ENCODE measurements at places on chromosomes 5 and 9. TPM values are rescaled to one million over a fixed set of nuclear protein-coding genes. Genes with fewer than 3 reads are reported as not detected.
A peak's percentile ranks its signal among the peaks of the same experiment; 100 is the strongest.

DNA sequence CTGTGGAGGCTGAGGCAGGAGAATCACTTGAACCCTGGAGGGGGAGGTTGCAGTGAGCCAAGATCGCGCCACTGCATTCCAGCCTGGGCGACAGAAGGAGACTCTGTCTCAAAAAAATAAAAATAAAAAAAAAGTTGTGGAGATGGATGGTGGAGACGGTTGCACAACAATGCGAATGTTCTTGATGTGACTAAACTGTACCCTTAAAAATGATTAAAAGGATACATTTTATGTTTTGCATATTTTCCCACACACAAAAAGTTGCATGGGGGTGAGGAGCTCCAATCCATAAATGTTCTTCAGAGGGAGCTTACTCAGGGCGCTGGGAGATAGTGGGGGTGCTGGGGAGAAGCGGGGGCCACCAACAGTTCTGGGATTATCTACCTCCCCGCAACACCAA, 43.8 kb upstream of the CDKN2AIPNL start:
- DNase-seq = no peak

- DNase-seq = no peak
Observed at GRCh38 chr5:87877495-87877894, 391.1 kb downstream of the TMEM161B start.

DNA sequence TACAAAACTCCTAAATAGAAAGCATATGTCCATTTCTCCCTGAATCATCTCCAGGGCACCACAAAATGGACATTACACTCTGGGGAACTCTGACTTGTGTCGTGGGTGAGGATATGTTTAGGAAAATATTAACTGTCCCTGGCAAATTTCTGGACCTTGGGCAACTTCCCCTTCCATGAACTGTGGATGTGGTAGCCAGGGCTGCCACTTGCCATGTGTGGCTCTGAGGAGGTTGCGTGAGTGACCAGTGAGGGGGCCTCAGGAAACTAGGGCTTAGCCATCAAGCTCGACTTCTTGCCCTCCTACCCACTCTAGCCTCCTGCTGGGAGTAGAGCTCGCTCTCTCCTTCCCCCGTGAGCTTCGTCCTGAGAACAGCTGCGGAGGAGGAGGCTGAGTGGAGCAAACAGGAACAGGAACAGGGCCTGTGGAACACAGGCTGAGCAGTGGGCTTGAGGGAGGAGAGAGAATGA, 13.8 kb upstream of the STC2 start:
- DNase-seq = no peak

DNA sequence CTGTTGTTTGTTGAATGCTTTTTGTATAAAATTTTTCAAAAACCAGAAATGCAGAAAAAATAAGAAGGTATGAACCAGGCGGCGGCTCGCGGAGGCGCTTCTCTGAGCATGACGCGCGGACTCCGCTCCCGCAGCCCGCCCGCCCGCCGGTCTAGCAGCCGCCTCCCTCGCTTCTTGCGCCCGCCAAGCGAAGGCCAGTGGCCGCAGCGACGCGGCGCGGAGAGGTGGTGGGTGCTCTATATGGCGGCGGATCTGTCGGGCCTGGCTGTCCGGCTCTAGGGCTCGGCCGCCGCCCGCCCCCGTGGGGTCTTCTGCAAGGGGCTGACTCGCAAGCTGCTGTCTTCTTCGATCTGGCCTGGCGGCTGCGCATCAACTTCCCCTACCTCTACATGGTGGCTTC, 93.8 kb downstream of the ANKRD18A start:
- DNase-seq = no peak

DNA sequence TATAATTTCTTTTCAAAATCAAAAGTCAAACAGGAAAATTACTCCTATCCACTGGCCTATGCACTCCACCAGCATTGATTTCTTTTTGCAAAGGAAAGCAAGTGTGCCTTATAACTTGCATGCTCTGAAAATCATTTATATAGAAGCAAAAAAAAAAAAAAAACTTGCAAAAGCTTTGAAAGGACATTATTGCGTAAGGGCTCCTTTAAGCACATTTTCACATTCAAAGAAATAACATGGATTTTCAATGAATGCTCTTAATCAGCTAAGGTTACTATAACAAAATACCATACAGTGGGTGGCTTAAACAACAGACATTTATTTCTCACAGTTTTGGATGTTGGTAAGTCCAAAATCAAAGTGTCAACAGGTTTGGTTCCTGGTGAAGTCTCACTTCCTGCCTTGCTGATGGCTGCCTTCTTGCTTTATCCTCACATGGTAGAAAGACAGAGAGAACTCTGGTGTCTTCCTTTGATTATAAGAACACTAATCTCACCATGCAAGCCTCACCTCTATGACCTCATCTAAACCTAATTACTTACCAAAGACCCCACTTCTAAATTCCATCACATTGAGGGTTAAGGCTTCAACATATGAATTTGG, 755.2 kb upstream of the CDH10 start:
- no peak for DNase-seq

DNA sequence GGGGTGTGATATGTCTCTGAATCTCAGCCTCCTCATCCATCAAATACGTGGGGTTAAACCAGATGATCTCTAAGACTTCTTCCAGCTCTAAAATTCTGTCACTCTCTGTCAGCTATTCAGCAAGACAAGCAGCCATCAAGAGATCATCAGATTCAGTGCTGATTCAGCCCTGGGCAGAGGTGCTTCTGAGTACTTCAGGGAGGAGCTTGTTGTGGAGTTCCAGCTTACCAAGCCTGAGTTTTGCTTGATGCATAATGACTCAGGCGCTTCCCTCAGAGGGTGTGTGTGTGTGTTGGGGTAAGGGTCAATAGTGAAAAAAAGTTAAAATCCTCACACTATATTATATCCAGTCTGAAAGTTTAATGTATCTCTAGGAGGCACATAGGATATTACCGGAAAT, 29.6 kb upstream of the TAF1L start:
- DNase-seq = peak; percentile 88

DNA sequence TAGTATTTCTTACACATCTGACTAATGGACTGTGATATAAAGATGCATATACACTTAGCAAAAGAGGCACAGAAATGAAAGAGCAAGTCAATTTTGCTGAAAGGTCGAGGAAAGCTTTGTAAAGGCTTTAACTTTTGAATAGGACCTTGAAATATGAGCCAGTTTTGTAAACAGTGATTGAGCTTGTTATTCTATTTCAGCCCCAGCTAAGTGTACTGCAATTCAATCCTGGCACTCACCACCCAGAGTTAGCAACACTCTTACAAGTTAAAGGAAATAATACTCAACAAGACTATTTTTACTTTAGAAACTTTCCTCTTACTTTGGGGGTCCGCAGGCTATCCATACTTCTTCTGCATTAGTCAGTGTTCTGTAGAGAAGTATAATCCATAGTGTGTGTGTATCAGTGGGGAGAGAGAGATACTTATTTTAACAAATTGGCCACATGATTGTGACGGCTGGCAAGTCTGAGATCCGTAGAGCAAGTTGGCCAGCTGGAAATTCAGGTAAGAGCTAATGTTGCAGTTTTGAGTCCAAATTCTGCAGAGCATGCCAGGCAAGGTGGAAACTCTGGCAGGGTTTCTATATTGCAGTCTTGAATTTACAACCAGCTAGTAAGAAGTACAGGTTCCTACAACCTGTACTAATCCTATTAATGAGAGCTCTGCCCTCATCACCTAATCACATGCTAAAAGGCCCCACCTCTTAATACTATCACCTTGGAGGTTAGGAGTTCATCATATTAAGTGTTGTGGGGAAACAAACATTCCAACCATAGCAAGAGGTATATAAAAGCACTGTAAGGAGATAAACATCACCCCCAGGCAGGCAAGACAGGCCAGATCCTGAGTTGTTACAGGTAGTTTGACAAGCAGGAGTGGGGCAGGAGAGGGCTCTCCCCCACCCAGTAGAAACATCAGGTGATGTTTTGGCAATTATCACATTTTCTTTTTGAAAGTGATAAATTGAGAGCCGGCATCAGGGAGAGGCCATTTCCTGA, 33.6 kb downstream of the IL7R start:
- peak; percentile 40 for DNase-seq

GRCh38 chr9:110133608-110134210, 74.2 kb downstream of the C9orf152 start:
- peak; percentile 86 for DNase-seq

- no peak for DNase-seq
Observed at GRCh38 chr9:127349483-127350113, 47.4 kb upstream of the SLC2A8 start.

- no peak for DNase-seq
Observed at GRCh38 chr5:177982956-177983355, 13.1 kb downstream of the PROP1 start.

- DNase-seq = no peak
Observed at GRCh38 chr5:161380486-161380885, 166.0 kb downstream of the GABRB2 start.

GRCh38 chr5:135214897-135215616, 181.0 kb upstream of the PITX1 start:
- DNase-seq = no peak

GRCh38 chr5:55533521-55534435, 986 bp downstream of the PLPP1 start:
- DNase-seq = peak; percentile 21

DNA sequence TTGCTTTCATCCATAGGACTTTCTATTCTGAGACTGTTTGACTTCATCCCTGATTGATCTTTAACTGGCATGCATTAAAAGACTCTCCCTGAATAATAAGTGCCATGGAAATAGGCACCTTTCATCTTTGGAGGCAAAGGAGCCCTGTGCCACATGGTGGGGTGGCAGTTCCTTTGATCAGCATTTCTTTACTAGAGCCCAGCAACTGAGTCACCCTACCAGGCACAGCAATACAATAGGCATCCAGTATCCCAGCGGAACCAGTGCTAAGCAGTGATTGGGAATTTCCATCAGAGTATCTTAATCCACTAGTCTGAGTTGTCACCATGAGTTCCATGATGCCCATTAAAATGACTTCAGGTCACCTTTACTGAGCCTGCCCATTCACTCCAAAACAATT, 476.1 kb upstream of the MPDZ start:
- DNase-seq = no peak

DNA sequence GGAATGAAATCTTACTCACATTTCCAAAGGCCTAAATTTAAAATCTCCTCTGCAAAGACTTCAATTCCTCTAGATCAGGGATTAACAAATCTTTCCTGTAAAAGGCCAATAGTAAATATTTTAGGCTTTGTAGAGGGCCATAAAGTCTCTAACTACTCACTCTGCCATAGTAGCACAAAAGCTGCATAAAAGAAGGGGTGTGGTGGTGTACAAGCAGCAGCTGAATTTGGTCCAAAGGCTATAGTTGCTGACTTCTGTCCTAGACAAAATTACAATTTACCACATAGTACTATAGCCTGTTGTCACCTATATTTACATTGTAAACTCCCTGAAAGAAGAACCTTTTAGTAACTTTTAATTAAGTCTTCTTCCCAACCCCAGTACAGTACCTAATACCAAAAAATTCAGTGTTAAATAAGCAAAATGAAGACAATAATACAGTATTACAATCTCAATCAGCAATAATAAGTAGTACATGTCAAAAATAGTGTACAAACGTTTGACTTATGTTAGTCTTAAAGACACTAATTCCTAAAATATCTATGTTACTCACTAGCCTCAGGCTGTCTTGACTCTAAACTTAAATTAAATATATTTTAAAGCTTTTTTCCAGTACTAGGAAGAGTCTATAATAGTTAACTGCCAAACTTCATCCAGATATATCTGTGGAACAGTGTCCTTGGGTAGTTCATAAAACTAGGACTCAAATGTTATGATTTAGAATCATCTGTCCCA, 6.9 kb downstream of the CETN3 start:
- DNase-seq = peak; percentile 69

DNA sequence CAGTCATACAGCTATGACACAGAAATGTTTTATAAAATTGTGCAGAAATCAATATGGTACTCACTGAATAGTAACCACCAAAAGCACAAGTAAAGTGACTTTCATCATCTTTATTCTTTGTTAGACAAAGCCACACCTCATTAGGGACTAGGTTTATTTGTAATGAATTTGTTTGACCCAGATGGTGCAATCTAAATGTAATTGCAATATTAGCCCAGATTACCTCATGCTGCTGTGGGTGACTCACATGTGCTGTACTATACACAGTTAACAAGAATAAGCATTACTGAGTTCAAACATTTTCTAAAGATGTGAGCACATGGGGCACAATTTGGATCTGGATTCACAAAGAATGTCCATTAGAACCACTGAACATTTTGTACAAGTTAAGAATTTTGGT, 759.3 kb upstream of the TYRP1 start:
- no peak for DNase-seq

DNA sequence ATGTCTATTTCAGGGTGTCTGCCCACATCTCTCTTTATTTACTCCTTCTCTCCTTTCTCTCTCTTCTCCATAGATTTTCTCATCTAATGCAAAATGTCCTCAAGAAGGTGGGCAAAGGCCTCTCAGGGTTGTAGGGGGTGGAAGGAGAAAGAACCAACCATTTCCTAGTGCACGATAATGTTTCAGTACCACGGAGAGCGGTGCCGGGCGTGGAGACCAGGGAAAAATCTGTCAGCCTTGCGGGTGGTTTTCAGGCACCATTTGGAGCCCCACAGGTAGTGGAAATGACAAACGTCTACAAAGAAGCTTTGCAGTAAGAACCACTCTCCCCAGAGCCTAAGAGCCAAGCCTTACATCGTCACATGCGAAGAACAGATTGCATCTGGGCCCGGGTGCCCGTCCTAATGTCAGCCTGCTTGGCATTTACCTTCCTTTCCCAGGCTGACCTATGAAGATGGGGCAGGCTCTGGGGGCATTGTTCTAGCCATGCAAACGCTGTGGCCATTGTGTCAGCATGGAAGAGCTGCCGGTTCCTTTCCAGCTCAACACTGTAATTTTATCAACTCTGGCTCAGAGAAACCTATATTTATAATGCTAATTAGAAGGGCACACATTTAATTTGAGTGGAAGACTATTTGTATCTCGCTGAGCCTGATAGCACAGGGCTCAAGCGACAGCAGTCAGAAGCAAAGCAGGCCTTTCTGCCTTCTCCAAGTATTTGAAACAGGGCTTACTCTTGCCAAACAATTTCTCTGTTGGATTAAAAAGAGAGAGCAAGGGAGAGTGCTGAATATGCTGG, 430.1 kb upstream of the WWC1 start:
- peak; percentile 34 for DNase-seq

GRCh38 chr9:96449523-96449844, 485 bp upstream of the HABP4 start:
- DNase-seq = no peak

GRCh38 chr5:143624465-143624864, 187.5 kb upstream of the HMHB1 start:
- no peak for DNase-seq

DNA sequence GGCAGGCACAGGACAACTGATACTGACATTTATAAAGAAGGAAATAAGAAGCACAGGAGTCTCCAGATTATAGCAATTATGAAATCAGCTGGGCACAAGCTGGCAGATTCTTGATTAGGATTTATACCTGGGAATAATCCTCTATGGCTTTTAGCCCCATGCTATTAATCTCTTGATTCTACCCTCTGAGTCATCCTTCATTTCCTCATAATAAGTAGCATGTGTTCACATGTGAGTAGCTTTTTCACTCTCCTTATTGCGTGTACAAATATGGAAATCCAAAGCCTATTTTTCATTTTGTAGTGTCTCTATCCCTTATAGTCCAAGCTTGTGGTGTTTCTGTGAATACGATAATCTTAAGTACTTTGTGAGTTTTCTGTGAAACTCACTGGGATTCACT, 185.0 kb upstream of the PRLR start:
- DNase-seq = no peak

The UBTD2 gene
- total RNA-seq = 23.8 TPM

The PCDHGA7 gene
- 0.51 TPM for total RNA-seq

The PSD2 gene
- not detected for total RNA-seq

The HMMR gene
- 74.6 TPM for total RNA-seq

The CFAP157 gene
- not detected for total RNA-seq

All from PC-3 (cell line).